ENCODE measurements at places on chromosomes 7 and 10.

DNA sequence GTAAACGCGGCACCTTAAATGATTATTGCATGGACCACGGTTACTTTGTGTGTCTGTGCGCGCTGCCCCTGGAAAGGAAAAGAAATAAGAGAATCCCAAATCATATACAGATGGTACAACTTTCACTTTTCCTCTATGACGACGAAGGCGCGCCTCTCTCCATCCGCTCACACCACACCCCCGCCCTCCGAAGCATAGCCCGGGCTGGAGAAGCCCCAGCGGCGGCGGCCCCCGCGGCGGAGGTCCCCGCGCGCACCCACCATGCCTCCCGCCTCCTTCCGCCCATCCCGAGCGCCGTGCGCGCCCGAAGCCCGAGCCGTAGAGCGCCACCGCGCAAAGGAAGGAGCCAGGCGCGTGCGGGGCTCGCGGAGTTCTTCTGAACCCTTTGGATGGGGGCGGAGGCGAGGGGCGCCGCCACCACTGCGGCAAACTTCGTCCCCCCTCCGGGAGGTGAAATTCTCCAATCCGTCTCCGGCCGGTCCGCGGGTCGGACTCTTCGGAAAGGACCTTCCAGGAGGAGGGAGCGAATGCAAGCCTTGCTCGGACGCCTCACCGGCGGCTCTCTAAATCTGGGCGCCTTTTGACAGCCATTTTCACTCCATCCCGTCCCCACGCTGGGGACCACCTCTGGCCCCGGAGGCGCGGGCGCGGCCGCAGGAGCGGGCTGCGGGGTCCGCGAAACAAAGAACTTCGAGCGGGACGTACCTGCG lies 588 bp downstream of the GLI3 start:
- no peak for DNase-seq

DNA sequence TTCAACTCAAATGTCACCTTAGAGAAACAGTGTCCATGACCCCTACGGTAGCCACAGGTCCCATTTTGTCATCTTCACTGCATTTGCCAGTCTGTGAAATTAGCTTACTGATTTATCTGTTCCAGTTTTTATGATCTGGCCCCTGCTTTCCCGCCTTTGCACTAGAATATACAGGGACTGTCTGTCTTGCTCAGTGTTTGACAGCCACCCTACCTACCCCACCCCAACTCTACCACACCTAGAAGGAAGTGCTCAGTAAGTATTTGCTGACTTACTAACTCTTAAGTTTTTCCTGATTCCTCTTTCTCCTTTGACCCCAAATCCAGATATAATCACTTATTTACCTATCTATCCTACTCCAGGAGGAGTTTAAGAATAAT lies 49.5 kb downstream of the CREB3L2 start:
- DNase-seq, result no peak

- no peak for DNase-seq
Measured at GRCh38 chr7:87131771-87132170, 20.5 kb upstream of the DMTF1 start.

DNA sequence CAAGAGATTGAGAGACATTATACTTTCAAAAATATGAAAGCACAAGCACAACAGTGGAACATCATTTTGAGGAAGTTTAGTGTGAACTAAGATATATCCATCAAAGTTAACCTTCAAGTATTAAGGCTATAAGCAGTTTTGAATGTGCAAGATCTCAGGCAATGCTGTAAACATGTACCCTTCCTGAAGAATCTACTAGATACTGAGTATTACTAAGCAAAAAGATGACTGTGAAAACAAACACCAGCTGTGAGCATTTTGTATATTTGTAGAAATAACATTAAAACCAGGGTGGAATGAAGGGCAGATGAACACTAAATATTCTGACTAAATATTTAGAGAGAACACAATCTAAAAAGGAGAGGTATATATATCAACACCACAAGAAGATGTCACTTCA lies 41.3 kb upstream of the ADRA2A start:
- DNase-seq, result no peak

- DNase-seq, result no peak
Measured at GRCh38 chr10:79982362-79982800, 33.5 kb upstream of the SFTPD start.

DNA sequence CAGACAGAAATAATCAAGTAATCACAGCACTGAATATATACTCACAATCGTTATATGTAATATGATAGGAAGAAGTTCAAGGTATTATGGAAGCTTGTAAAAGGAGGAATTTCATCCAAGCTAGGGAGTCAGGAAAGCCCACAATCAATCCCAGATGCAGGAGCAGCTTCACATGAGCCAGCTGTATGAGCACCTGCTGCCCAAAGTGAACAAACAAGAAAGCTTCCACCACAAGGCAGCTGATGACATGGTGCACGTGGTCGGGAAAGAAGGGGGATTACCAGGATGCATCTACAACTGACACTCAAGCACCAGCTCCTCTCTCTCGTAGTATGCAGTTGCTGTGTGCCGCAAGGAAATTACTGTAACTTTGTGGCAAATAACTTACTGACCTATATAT lies 225.2 kb downstream of the XPNPEP1 start:
- DNase-seq, result no peak

DNA sequence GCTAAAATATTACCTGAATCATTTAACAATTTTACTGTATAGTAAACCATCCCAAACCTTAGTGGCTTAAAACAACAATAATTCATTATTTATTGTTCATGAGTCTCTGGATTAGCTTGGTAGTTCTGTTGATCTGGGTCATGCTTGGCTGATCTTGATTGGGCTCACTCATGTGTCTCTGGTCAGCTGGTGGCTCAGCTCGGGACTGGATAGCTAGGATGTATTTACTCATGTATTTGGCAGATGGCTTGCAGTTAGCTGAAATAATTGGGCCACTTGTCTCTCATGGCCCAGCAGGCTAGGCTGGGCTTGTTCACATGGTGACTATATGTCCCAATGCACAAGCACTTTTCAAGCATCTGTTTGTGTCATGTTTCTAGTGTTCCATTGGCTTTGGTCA lies 262.8 kb downstream of the BBS9 start:
- DNase-seq, result no peak

GRCh38 chr7:140197218-140197890 lies 20.6 kb upstream of the KDM7A start:
- DNase-seq, result no peak

DNA sequence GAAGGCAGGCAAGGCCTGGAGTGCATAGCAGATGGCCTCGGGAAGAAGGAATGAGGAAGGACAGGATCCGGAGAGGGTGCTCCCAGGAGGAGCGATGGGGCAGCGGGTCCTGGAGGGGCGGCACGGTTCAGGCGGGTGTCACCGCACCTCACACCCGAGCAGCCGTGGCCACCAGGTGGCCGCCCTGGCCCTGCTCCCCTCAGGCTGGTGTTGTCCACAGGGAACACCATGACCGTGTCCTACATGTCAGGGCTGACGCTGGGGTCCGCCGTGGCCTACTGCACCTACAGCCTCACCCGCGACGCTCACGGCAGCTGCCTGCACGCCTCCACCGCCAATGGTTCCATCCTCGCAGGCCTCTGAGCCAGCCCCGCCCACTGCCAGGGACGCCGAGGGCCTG lies 19.8 kb downstream of the SLC29A4 start:
- no peak for DNase-seq

DNA sequence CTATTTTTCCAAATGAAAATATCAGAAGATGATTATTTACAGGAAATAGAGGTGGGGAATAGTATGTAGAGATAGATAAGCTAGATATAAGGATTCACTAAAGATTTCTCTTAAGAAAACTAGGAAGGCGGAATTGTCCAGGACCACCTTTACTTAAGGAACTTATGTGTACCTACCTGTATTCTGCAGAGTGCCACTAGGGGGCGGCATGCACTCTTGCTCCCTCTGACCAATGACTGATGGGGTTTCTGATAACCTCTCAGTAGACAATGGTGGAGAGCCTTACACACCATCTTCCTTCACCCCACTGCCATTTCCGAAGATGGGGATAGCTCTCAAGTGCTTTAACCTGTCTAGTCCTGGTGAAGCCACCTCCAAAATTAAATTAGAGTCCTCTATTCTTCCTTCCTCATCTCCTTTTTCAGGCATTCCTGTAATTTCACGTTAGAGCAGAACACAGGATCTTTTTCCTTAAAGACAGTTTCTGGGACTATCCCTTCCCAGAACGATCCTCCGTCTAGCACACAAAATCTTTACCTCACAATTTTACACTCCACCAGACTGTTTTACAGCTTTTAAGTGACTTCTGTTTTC lies 453.1 kb downstream of the SORCS1 start:
- no peak for DNase-seq

DNA sequence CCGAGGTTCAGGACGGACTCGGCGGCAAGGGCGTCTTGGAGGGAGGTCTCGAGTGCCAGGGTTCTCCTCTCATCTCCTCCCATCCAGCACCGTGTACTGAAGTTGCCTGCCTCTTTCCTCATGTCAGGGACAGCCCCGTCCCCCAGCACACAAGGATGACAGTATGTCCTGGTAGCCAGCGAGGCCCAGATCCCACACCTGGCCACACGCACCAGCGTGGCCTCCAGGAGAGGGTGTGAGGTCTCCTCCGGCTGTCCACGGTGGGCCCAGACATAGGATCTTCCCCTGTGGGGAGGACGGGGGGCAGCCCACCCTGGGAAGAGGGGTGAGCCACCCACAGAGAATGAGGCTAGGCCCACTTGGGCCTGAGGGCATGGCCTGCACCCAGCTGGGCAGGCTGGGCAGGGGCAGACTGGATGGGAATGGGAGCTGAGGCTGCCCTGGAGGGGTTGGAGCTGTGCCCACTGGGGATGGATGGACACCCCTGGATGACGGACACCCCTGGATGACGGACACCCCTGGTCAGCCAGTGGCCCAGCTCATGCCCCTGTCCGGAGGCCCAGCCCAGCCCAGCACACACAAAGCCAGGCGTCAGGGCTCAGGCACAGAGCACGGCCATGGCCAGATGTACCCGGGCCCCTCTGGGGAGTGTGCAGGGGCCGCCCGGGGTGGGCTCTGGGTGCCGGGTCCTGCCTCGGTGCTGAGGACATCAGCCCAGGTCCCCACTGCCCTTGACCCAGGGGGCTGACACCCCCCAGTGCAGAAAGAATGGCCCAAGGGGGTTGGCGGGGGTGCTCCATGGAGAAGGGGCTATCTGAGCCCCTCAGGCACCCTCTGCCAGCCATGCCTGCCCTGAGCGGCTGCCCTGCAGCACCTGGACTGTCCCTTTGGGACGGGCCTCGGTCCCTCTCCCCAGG lies 30.9 kb upstream of the CFAP46 start:
- DNase-seq, result no peak

DNA sequence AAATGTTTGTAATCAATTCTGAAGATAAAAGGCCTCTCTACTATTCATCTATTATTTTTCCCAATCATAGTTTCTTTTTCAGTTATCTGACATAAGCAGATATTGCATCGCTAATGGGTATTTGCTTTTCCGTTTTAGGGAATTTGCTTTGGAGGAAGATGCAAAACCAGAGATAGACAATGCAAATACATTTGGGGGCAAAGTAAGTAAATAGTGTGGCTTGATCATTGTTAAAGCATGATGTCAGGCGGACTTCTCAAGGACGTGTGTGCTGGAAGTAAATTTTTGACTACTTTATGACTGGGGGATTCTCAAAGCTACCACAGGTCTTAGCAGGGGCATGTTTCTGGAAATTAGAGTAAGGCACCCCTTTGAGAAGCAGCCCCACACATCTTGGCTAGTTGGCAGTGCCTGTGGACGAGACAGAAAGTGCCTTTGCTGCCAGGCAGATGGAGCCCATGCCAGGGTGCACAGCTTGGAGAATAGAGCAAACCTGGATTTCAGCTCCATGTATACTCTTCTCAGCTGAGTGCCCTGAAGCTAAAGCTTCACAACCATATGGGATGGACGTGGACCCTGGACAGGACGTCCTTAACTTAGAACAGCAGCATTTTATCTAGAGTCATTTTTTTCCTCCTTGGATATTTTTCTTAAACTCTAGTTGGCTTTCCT lies 68.6 kb downstream of the SRI start:
- DNase-seq, result no peak

DNA sequence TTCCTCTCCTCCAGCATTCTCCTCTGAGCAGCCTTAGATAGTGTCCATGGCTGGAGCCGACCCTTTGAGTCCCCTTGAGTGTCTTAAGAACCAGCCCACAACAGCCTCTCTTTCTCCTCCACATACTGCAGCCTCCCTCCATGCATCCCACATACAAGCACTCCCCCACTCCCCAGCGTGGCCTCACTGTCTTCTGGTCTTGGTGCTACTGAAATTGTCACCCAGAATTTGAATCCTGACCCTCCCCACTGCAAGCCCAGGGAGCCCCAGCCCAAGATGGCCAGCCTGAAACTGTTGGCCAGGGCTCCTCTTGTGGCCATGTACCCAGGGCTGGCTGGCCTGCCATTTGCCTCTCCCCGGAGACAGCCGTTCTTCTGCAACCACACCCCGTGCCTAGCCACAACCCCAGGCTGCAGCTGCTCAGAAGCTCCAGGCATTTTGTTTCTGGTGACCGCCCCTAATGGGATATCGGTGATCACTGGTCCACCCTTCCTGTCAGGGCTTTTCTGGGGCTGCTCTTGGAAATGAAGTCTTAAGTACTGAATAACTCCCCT lies 18.8 kb upstream of the SH2D4B start:
- DNase-seq, result no peak

GRCh38 chr7:33550979-33551378 lies 354.4 kb upstream of the BMPER start:
- DNase-seq, result no peak

- DNase-seq, result no peak
Measured at GRCh38 chr10:86785968-86786367, 29.5 kb downstream of the BMPR1A start.

GRCh38 chr10:14184841-14185315 lies 145.8 kb downstream of the FRMD4A start:
- peak; percentile 8 for DNase-seq

DNA sequence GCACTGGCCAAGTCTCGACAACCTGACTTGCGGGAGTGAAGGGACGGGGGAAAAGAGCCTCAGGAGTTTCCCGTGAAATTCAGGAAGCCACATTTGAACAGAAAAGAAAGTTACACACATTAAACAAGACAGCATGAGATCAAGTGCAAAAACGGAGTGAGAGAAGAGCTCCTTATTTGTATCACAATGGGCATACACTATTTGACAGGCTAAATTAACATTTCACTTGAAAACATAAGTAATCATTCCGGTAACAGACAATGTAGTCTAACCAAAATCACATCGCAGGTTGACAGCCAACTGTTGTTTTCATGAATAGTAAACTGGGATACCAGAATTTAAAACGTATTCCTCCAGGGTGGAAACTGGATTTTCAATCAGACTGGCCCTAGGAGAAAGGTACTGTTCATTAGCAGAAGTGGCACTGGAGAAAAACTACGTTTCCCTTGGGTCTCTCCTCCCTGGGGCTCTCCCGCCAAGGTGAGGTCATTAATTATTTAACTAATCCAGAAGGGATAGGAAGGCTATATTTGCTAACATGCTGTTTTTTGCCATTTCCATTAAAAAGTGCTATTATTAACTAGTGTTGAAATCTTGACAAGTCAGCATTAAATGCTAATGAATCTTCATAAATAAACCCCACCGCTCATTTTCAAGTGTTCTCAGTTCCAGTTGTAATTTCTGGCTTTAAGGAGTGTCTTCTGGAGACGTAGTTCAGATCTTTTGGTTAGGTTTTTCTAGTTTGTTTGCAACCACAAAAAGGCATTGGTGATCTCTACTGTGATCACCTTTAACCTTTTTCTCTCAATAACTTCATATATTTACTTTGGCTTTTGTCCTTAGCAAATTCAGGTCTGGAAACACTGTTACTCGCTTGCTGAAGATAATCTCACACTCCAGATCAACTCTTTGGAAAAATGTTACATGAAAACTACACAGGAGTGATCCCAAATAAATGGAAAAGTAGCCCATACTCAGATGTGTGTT lies 25.1 kb downstream of the RHEB start:
- DNase-seq, result no peak

Data from activated CD4-positive, alpha-beta T cell treated with anti-CD3 and anti-CD28 coated beads for 4 hours (primary cell).